M059J (cell line): ENCODE measurements at places on chromosomes 16 and 17.

DNA sequence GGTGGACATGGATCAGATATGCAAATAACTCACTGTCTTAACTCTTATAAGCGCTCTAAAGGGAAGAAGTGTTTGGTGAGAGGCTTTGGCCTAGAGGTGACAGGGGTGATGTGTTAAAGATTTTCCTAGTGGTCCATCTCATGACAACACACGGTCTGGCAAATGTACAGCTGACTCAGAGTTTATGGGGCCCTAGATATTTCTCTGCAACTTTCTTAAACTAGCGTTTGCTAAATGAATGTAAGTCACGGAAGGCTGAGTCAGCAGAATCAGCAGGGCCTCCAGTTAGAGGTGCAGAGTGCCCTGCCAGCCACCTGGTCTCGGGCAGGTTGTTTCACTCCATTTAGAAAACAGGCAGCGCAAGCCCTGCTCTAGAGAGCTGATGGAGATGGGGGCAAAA is 40.1 kb downstream of the CLEC16A start:
- peak; percentile 85 for DNase-seq

- DNase-seq, result no peak
Observed at GRCh38 chr17:75266316-75267152, 4.5 kb downstream of the MIF4GD start.

- no peak for DNase-seq
Observed at GRCh38 chr17:27313301-27313700, 19.4 kb downstream of the WSB1 start.

DNA sequence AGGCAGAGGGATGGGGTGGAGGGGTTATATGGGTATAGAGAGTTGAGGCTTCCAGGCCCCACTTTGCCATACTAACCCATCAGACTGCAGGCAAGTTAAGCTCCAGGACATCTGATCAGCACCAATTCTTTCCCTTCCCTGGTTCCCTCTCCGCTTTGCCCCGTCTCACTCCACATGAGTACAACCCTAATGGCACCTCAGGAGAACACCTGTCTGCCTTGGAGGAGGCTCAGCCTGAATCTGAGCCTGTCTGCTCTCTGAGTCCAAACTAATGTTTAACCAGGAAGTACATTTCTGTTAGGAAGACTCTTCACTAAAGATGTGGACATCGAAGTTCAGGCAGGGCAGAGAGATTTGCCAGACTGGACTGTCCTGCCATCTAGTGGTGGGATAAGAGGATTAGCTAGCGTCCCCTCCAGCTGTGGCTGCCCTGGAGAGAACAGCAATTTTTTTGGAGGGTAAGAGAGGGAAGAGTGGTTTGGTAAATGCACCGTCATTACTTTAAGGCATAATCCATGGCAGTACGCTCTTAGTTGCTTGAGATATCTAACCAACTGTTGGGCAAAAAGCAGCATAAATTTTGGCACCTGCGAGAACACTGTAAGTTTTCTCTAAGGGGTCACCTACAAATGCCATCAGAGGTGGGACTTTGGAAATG is 29.2 kb upstream of the LRRC75A start:
- DNase-seq, result peak; percentile 83

DNA sequence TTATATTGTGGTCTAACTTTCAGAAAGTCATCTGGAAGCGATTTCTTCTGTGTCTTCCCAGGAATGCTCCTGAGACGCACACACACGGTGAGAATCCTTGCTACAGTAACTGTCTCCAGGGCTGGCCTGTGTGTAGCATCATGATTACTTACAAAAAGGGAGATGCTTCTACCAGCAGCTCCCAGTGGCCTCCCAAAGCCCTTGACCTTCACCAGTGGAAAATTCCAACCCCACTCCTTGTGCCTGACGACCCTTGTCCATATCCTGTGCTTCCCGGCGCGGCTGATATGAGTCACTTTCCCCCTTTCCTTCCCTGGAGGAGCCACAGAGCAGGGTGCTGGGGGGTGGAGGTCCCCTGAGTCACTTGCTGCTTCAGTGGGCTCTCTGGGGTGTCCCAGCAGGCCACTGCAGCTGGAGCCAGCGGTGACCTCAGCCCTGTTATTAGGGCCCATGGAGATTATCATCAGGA is 22.1 kb upstream of the NAT9 start:
- peak; percentile 67 for DNase-seq

- peak; percentile 65 for DNase-seq
Observed at GRCh38 chr16:47143677-47144558, at the start of gene NETO2. Gene NETO2 (minus strand): TSS chr16:47143945. CDS start chr16:47143612, 333 bp downstream.

DNA sequence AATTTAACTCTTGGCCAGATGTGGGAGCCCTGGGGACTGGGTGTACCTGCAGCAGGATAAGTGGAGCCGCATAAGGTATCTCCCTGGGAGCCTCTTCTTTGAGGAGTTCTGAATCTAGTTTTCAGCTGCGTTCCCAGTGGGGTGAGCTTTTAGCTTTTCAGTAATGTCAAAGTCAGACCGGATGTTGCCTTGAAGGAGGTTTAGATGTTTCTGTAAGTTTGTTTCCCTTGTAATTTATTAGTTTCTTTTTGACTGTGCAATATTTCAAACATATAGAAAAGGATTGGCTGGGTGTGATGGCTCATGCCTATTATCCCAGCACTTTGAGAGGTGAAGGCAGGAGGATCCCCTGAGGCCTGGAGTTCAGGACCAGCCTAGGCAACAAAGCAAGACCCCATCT is 98.6 kb upstream of the EEF2KMT start:
- no peak for DNase-seq

DNA sequence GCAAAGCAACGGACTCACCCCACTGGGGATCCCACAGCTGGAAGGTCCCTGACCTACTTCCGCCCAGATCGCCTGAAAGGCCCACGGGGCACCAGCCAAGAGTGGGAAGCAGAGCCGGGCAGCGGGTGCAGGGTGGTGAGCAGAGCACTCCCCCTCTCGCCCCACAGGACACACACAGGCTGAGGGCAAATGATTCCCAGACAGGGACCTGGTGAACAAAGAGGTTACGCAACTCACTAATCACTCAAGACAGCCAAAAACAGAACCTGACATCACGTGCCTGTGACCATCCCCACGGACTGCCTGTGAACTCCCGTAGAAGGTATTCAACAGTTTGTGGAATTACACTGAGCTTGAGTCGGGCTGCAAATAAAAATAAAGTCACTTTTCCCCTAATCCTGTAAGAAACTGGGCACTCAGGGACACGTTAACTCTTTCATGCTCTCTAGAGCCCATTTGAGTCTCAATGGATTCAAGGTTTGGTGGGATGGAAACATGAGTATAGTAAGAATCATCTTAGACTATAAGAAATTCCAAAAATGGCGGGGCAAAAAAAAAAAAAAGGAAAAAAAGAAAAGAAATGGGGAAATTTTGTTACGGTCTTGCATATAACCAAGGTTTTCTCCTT is 396.1 kb downstream of the SOX9 start:
- DNase-seq, result peak; percentile 56

GRCh38 chr17:19533718-19534561 is at the start of gene SLC47A1:
Gene SLC47A1 (plus strand): TSS chr17:19533854. CDS start chr17:19533940, 86 bp downstream.
- no peak for DNase-seq

DNA sequence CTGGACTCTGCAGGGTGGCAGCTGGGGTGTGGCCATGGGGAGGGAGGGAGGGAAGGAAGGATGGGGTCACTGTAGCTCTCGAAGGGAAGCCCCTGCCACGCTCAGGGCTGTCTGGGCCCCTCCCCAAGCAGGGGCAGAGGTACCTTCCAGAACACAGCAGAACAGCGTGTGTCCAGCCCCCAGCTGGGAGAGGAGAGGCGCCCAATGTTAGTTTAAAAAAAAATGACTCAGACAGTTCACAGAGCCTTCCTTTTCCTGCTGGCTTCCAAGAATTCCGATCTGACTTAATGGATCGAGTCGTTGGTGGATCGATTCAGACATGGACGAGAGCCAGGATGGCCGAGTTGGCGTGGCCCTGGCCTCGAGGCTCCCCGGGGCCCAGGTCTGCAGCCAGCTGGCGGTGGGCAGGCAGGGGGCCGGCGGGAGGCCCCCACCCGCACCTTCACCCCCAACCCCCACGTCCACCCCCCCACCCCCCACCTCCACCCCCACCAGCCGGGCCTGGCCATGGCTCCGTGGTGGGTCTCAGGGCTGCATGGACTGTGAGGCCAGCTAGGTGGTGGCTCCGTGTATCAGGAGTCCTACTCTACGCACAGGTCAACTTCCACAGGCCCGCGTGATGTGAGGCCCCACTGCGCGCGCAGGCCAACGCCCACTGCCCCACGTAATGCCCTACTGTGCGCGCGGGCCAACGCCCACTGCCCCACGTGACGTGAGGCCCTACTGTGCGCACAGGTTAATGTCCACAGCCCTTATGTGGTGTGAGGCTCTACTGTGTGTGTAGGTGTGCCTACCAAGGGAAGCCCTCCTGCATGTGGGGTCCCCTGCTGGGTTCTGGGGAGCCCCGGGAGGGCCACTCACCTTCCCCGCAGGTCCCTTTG is 21.8 kb downstream of the CACNA1H start:
- DNase-seq, result peak; percentile 42

DNA sequence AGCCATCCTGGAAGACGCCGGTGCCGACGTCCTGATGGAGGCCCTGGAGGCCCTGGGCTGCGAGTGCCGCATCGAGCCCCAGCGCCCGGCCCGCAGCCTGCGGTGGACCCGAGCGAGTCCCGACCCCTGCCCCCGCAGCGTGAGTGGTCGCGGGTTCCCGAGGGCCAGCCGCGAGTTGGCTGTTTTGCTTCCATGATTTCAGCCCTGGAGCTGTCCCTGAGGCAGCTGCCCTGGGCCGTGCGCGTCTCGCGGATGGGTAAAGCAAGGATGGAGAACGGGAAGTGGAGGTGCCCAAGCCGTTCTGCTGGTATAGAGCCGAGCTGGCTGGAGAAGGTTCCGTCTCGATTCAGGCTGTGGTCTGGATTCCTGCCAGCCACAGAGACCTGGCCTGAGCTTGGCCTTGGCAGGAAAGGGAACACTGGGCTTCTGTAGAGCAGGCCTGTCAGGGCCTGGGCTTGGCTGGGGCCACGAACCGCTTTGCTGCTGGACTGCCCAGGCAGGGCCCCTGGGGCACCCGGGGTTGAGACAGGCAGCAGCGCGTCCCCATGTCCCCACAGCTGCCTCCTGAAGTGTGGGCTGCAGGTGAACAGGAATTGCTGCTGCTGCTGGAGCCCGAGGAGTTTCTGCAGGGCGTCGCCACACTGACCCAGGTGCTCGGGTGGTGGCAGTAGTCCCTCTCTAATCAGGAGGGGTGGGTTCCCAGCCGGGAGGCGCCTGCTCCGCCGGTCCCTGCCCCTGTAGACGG is 941 bp upstream of the MRPS34 start:
- peak; percentile 63 for DNase-seq

- DNase-seq, result no peak
Observed at GRCh38 chr16:17509194-17509593, 38.4 kb upstream of the XYLT1 start.

- DNase-seq, result no peak
Observed at GRCh38 chr17:82645516-82645915, 2.7 kb downstream of the WDR45B start.

DNA sequence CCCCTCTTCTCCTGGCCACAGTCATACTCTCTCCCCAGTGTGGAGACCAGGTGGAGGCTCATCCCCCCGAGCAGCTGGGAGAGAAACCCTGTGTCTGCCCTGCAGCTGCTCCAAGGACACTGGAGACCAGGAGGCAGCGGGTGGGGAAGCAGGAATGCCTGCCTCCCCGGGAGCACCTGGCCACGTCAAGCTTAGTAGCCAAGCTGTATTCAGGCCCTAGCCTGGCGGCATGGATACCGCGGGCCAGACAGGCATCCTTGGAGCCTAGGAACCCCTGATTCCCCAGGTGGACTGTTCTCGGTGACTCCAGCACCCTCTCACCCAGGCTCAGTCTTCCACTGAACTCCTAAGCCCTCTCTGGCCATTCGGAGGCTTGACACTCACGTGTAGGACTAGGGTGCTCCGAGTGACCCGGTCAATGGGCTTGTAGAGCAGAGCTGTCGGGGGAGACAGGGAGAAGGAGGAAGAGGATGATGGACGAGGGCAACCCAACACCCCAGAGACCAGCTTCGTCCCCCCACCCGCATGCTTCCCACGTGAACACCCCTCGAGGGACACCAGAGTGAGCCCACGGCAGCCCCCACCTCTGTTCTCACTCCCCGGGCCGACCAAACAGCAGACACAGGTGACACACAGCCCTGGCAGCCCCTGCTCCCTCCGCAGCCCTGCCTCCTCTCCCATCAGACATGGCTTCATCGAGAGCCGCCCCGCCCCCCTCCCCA is 76.5 kb downstream of the TIMM22 start:
- DNase-seq, result no peak

DNA sequence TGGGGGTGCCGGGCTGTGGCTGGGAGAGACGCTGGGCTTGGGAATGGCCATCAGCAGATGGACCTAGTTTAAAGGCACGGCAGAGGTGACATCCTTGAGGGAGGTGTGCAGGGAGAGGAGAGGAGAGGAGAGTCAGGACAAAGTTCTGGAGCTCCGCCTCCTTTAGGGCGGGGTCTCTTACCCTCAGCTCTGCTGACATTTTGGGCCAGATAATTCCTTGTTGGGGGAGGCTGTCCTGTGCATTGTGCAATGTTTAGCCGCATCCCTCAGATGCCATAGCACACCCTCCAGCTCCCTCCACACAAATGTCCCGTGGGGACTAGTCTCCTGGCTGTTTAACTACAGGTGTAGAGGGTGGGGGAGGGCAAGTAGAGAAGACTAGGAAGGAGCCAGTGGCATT is 48.3 kb downstream of the ARHGAP23 start:
- no peak for DNase-seq

- DNase-seq, result no peak
Observed at GRCh38 chr16:59545721-59546120, 811.6 kb upstream of the GOT2 start.
